ENCODE measurements at places on chromosomes 11 and 22. TPM values are rescaled to one million over a fixed set of nuclear protein-coding genes. Genes with fewer than 3 reads are reported as not detected.

PATE4 gene
- not detected for total RNA-seq

IL17RA gene
- 26.8 TPM for total RNA-seq

SLC22A9 gene
- total RNA-seq: not detected

IFITM10 gene
- 6.4 TPM for total RNA-seq

KRTAP5-1 gene
- not detected for total RNA-seq

CELSR1 gene
- total RNA-seq: 49.9 TPM

ARHGAP20 gene
- total RNA-seq: 1.4 TPM

SAA4 gene
- 1.3 TPM for total RNA-seq

GRCh38 chr11:60809249-60809648, 24.1 kb downstream of the MS4A10 start:
- DNase-seq: no peak
- H3K27ac ChIP-seq: no peak overlapping the region
- H3K4me1 ChIP-seq: no peaks in the 10 kb centered on the region
- H3K4me3 ChIP-seq: no peak overlapping the region
- no peaks in the 10 kb centered on the region for H3K36me3 ChIP-seq
- H3K27me3 ChIP-seq: no peaks in the 10 kb centered on the region

GRCh38 chr11:4704054-4704789, at the start of gene MMP26:
Gene MMP26 (plus strand): TSS chr11:4704784.
- DNase-seq: no peak
- H3K36me3 ChIP-seq: no peaks in the 10 kb centered on the region
- H3K27ac ChIP-seq: no peak within 1 kb of the TSS
- H3K4me1 ChIP-seq: no peaks in the 10 kb centered on the region
- no peaks in the 10 kb centered on the region for H3K27me3 ChIP-seq

GRCh38 chr11:40867991-40868632, 591.3 kb downstream of the LRRC4C start:
- H3K4me3 ChIP-seq: no peak overlapping the region
- no peaks in the 10 kb centered on the region for H3K36me3 ChIP-seq
- no peaks in the 10 kb centered on the region for H3K27me3 ChIP-seq
- no peaks in the 10 kb centered on the region for H3K4me1 ChIP-seq
- no peak for DNase-seq

DNA sequence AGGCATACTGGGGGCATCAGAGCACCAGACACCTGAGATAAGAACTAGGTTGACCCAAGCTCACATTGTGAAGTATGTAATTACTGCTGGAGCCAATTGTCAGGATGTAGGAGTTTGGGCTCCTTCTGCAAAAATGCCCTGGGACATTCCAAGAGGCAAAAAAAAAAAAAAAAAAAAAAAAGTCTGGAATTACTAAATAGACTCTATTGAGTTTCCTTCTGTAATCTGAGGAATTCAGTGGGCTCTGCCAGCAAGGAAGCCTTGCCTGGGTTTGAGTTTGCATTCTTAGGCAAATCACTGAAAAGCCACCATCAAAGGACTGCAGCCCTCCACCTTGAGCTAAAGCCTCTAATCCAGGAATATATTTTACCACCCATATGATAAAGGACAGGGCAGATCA, 8.0 kb upstream of the CAVIN3 start:
- no peaks in the 10 kb centered on the region for H3K4me1 ChIP-seq
- H3K27ac ChIP-seq: no peak overlapping the region

DNA sequence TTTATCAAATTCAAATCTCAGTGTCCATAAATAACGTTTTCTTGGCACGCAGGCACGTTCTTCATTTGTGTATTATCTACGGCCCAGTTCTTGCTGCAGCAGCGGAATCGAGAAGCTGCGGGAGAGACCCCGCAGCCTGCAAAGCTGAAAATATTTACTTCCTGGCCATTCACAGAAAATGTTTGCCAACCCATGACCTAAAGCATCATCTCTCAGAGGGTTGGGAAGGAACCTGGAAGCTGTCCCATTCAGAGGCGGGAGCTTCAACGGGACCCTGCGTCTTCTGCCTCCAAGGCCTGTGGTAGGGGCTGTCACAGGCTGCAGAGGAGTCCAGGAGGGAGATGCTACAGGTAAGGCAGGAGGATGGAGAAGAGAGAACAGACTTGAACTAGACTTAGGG, 319.2 kb downstream of the MN1 start:
- H3K27ac ChIP-seq: no peak overlapping the region
- no peaks in the 10 kb centered on the region for H3K27me3 ChIP-seq
- DNase-seq: no peak
- H3K4me1 ChIP-seq: no peaks in the 10 kb centered on the region
- no peaks in the 10 kb centered on the region for H3K36me3 ChIP-seq

- H3K4me3 ChIP-seq: peak overlapping the region; percentile 79
- H3K4me1 ChIP-seq: peaks cover 4% of the 10 kb centered on the region
- peak; percentile 50 for DNase-seq
- no peaks in the 10 kb centered on the region for H3K36me3 ChIP-seq
- H3K27me3 ChIP-seq: peaks cover 4% of the 10 kb centered on the region
Observed at GRCh38 chr11:22193348-22194051, 615 bp downstream of the ANO5 start.

GRCh38 chr22:36874309-36874696, 13.5 kb downstream of the NCF4 start:
- no peak overlapping the region for H3K4me3 ChIP-seq
- peaks cover 4% of the 10 kb centered on the region for H3K4me1 ChIP-seq
- no peaks in the 10 kb centered on the region for H3K27me3 ChIP-seq
- DNase-seq: no peak
- no peaks in the 10 kb centered on the region for H3K36me3 ChIP-seq

- no peaks in the 10 kb centered on the region for H3K4me1 ChIP-seq
- no peak overlapping the region for H3K4me3 ChIP-seq
- peaks cover 4% of the 10 kb centered on the region for H3K36me3 ChIP-seq
- peak; percentile 72 for DNase-seq
- no peak overlapping the region for H3K27ac ChIP-seq
Observed at GRCh38 chr11:57527056-57527631, 3.4 kb downstream of the TIMM10 start.

- H3K4me1 ChIP-seq: no peaks in the 10 kb centered on the region
- no peak overlapping the region for H3K4me3 ChIP-seq
- no peaks in the 10 kb centered on the region for H3K27me3 ChIP-seq
- no peak overlapping the region for H3K27ac ChIP-seq
Observed at GRCh38 chr11:35076201-35077100, 62.5 kb upstream of the CD44 start.

- no peak for DNase-seq
- peaks cover 3% of the 10 kb centered on the region for H3K4me1 ChIP-seq
- H3K27me3 ChIP-seq: no peaks in the 10 kb centered on the region
- no peak overlapping the region for H3K27ac ChIP-seq
- H3K4me3 ChIP-seq: no peak overlapping the region
- no peaks in the 10 kb centered on the region for H3K36me3 ChIP-seq
Observed at GRCh38 chr22:45785458-45785857, 113.8 kb downstream of the ATXN10 start.

DNA sequence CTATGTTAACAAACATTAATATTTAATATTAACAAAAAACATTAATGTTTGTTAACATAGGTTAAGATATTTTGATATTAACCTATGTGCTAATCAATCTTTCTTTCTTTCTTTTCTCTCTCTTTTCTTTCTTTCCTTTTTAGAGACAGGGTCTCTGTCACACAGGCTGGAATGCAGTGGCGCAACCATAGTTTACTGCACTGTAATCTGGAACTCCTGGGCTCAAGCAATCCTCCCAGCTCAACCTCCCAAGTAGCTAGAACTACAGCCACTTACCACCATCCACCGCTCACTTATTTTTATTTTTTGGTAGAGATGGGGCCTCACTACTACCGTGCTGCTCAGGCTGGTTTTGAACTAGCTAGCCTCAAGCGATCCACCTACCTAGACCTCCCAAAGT, 13.2 kb downstream of the SIK3 start:
- H3K36me3 ChIP-seq: no peaks in the 10 kb centered on the region
- no peaks in the 10 kb centered on the region for H3K4me1 ChIP-seq
- DNase-seq: no peak
- H3K27me3 ChIP-seq: no peaks in the 10 kb centered on the region
- H3K27ac ChIP-seq: no peak overlapping the region
- H3K4me3 ChIP-seq: no peak overlapping the region

DNA sequence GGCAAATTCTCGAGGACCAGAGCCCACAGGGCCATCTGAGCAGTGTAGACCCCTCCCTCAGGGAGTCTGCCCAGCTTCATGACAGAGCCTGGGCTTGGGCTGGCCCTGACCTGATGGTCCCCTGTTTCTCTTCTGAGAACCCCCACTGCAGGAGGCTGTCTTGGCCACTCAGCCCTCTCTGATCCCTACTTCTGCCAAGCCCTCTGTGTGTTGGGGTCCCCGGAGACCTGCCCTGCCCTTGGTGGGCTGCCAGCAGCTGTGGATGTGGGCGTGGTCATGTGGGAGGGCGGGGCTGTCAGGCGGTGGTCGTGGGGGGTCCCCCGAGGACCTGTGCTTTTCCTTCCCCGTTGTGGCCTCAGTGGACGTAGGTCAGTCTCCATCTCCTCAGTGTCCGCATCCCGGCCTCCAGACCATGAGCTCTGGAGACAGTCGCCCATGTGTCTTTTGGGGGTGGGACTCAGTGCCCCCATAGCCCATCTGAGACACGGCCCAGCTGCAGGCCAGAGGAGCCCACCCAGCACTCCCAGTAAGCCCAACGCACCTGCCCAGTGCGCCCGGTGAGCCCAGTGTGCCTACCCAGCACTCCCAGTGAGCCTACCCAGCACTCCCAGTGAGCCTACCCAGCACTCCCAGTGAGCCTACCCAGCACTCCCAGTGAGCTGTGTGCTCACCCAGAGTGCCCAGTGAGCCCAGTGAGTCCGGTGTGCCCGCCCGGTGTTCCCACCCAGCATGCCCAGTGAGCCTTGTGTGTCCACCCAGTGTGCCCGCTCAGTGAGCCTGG, 409.2 kb downstream of the TBC1D22A start:
- H3K36me3 ChIP-seq: peaks cover 6% of the 10 kb centered on the region
- H3K4me3 ChIP-seq: no peak overlapping the region
- no peak for DNase-seq
- H3K27me3 ChIP-seq: no peaks in the 10 kb centered on the region
- H3K4me1 ChIP-seq: no peaks in the 10 kb centered on the region

DNA sequence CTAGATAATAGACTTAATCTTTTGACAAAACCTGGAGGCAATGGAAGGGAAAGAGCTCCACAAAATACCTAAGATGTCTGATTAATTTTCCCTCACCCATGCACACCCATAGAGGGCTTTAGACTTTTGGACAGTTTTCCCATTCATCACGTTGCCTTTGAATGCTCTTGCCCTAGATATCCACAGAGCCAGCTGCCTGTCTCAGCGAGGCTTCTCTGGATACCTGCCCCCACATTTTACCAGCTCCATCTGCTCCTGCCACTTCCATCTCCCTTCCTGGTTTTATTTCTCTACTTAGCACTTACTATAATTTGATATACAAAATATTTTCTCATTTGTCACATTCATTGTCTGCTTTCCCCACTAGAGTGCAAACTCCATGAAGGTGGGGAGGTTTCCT, 136.8 kb downstream of the FDX1 start:
- DNase-seq: no peak
- H3K4me3 ChIP-seq: no peak overlapping the region
- no peaks in the 10 kb centered on the region for H3K27me3 ChIP-seq
- H3K4me1 ChIP-seq: no peaks in the 10 kb centered on the region
- no peaks in the 10 kb centered on the region for H3K36me3 ChIP-seq

All from kidney (tissue), 22 donors.